ENCODE measurements at places on chromosomes 2 and 18. TPM values are rescaled to one million over a fixed set of nuclear protein-coding genes. Genes with fewer than 3 reads are reported as not detected.
A peak's percentile ranks its signal among the peaks of the same experiment; 100 is the strongest.

- no peak for DNase-seq
Observed at GRCh38 chr2:162710287-162710890, 128.2 kb downstream of the KCNH7 start.

DNA sequence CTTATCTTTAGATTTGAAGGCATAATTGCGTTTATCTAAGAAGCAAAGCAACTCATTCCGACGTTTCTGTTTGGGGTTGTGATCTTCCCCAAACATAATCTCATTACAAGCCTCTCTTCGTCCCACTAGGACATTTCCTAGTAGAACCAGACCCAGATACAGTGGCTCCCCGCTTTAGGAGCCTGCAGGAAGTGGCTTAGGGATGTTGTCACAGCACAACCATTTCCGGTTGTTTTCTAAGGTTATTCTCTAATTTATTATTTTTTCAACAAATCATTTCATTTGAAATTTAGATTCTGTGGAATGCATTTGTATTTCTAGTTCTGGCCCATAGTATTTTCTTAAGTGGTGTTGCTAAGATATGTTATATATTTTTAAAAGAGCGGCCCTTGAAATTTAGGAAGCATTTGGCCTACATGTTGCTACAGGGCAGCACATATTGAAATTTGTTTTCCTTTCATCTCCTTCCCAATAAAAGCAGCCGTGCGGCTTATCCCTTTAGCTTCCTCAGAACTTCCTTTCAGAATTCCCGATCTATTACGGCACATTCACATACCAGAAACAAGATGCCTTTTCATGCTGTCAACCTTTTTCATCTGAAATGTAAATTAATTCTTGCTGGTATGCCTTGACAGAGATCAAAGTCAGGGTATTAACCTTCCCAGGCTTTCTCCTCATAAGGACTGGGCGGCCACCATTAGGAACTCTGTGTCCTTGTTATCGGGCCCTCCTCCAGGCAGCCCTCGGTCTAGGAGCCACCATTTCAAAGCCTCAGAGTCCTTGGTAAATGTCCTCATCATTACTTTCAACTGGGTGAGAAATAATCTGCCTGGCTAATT, 210.9 kb upstream of the SP5 start:
- no peak for DNase-seq

- no peak for DNase-seq
Observed at GRCh38 chr2:24452502-24452885, 38.6 kb upstream of the NCOA1 start.

GRCh38 chr2:98468621-98469236, 24.1 kb downstream of the INPP4A start:
- no peak for DNase-seq

REEP1 gene
- polyA plus RNA-seq = not detected

CHST10 gene
- polyA plus RNA-seq = 0.98 TPM

DNA sequence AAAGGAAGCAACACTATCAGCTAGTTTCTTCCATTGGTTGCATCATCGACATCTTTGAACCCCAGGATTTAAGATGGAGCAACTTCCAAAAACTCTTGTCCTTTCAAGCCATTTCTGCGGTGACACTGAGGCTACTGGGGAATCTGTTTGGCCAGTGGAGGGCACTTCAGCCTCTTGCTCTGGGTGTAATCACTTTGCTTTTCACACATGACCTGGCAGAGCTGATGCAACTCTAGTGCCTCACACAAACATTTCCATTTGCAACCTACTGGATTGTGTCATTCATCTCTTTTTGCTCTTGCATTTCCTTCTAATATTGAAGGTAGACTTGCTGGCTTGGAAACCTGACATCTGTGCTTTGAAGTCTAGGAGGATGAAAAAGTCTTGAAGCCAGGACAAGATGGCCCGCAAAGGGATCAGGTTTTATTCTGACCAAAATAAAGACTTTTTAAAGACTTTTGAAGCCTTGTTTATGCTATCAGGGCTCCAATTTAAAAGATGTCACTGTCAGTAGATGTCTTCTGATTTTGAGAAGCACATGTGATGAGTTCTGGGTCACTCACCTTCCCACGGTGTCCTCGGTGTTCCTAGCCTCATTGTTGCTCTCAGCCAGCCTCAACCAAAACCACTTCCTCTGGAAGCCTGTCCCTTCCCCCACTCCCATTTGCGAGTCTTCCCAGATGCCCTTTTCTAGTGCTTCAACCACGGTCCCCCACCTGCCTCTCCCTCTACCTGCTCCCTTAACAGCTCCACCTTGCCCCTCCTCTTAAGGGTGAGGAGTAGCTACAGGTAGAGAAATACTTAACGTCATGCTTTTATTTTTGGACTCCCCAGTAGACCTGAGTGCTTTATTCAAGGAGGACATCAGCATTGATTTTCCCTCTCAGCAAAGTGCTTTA, 69.7 kb upstream of the KCNE4 start:
- no peak for DNase-seq

GRCh38 chr2:10493634-10494281, 45.6 kb upstream of the ODC1 start:
- peak; percentile 95 for DNase-seq

Data from CD4-positive, alpha-beta memory T cell (primary cell).